ENCODE measurements at places on chromosomes 4 and X.

DNA sequence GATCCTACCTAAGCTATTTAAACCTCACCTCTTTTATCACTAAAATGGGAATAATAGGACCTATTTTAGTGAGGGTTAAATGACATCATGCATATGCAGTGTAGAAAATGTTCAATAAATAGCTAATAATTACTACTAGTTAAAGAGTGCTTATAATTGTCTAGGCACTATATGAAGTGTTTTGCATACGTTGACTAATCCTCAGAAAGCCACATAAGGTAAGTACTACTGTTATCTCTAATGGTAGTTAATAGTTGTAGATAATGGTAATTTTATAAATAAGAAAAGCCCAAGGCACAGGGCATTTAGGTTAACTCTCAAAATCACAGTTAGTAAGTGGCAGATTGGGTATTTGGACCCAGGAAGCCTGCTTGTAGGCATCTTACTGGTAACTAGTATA, 47.4 kb upstream of the BOD1L1 start:
- no peak for DNase-seq

DNA sequence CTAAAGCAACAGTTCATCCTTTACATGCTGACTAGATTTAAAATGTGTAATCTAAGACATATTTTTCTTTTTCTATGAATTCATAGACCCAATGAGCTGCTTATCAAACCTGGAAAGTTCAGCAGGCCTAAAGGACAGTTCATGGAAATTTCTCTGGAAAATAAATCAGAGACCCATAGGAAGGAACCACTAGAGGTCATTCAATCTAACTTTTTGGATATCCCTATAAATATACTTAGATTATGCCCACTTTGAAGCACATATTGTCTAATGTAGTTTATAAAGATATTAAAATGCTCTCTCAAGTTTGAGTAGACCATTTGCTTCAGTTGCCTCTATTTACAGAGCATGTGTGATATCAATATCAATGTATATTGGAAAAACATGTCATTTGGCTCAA, 473.0 kb downstream of the FAT4 start:
- DNase-seq = no peak

- no peak for DNase-seq
These were observed 36.5 kb downstream of the INPP4B start for GRCh38 chr4:142809559-142809958.

GRCh38 chr4:164813554-164813953, 59.6 kb downstream of the SMIM31 start:
- DNase-seq = no peak

DNA sequence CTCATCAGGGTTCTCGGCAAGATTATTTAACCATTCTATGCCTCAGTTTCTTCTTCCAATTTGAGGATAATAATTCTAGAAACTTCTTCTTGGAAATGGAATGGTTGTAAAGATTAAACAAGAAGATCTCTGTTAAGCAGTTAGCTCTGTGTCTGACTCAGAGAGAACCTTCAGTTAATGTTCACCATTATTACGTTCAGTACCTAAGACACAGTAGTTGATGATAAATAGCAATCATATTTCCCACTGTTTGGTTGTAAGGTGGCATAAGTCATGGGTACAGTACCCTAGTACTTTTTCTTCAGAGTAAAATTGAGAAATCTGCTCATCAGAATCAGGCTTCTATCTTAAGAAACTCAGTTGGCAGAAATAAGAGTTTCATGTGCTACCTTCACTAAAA, 366.5 kb upstream of the BOD1L1 start:
- no peak for DNase-seq

Data from germinal center (tissue), 1 donor.